ENCODE measurements at places on chromosomes 3 and 15.

GRCh38 chr3:106345353-106346027 is 476.7 kb upstream of the CBLB start:
- peak; percentile 94 for DNase-seq

GRCh38 chr3:195129072-195129643 is 141.8 kb downstream of the XXYLT1 start:
- DNase-seq, result no peak

- no peak for DNase-seq
These were observed 88.7 kb upstream of the CDAN1 start for GRCh38 chr15:42825599-42825998.

DNA sequence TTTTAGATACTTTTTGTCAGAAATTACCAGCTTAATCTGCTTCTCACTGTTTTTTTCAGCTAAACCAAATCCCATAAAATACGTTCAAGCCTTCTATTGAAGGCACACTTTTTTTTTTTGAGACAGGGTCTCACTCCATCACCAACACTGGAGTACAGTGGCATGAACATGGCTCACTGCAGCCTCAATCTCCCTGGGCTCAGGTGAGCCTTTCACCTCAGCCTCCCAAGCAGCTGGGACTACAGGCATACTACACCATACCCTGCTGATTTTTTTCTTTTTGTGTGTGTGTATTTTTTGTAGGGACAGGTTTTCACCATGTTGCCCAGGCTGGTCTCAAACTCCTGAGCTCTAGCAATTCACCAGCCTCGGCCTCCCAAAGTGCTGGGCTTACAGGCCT is 3.7 kb downstream of the RAF1 start:
- no peak for DNase-seq

GRCh38 chr15:84016371-84016770 is 219.2 kb upstream of the GOLGA6L4 start:
- no peak for DNase-seq

DNA sequence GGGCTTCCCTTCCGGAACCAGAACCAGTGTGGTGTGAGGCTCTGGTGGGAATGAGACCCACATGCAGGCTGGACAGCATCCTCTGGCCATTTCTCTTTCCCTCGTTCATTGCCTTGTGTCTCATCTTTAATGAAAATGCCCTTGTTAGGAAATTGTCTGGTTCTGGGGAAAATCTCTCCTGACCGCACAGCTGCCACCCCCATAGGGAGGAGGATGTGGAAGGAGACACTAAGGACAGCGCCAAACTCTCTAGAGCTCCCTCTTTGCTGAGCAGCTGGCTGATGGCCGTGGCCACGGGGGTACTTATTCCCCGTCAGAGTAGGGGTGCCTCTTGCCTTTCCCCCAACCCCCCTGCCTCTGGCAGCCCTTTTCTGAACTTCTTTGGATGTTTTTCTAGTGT is 297.6 kb upstream of the C2CD4B start:
- DNase-seq, result peak; percentile 80

GRCh38 chr3:150015901-150016300 is 45.2 kb upstream of the PFN2 start:
- DNase-seq, result peak; percentile 24

DNA sequence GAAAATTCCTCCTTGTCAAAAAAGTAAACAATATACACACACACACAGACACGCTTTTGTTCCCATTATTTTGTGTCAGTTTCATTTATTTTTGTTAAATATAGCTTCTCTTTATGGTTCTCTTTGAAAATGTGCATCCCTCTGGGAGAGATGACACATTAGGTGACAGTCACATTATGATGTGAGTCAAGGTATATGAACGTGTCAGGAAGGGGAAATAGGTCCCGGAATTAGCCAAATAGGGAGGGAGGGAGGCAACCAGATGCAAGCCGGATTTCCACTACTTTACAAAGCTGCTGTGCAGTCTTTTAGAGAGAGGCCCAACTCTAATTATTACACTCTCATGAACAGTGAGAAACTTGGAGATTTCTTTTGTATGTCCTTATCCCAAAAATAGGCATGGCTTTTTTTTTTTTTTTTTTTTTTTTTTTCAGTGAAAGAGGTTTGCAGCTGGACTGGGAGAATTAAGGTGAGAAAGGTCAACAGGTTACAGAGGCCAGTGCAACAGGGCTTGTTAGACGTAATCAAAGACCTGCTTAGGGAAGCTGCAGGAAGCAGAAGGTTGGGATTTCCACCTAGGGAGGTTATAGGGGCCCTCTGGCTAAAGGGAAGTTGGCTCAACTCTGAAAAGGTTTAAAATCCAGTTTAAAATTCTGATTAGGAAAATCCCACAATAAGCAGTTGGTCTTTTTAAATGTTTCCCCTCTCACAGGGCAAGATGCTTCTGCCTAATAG is 240.5 kb upstream of the UBE2E1 start:
- DNase-seq, result peak; percentile 4

DNA sequence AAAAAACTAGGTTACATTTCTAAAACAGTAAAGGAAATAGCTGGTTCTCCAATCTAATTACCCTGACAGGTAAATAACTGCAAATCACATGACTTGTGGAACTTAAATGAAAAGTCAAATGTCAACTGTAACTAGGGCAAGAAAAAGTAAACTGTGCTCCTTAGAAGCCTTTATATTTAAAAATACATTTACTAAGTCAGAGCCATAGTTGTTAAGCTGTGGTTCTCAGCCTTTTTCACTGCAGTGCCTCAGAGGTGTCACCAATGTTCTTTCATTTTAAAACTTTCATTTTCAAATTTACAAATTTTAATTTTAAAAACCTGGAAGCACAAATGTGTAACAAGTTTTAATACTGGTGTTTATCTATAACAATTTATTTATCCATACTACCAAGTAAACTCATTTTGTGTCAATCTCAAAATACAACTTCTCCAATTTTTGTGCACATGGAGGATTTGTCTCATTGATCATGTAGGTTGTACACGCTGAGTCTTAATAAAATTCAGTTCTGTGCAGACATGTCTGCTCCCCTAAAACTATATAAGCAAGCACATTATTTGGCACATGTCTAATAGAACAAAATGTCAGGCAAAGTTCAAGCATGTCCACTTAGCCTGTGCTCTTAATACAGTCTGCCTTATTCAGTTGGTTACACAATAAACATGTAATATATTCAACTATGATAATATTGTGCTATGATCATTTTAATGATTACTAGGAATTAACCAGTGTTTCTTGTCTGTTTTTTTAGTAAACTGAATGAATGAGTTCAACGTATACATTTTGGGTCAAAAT is 70.4 kb downstream of the DLG1 start:
- no peak for DNase-seq

DNA sequence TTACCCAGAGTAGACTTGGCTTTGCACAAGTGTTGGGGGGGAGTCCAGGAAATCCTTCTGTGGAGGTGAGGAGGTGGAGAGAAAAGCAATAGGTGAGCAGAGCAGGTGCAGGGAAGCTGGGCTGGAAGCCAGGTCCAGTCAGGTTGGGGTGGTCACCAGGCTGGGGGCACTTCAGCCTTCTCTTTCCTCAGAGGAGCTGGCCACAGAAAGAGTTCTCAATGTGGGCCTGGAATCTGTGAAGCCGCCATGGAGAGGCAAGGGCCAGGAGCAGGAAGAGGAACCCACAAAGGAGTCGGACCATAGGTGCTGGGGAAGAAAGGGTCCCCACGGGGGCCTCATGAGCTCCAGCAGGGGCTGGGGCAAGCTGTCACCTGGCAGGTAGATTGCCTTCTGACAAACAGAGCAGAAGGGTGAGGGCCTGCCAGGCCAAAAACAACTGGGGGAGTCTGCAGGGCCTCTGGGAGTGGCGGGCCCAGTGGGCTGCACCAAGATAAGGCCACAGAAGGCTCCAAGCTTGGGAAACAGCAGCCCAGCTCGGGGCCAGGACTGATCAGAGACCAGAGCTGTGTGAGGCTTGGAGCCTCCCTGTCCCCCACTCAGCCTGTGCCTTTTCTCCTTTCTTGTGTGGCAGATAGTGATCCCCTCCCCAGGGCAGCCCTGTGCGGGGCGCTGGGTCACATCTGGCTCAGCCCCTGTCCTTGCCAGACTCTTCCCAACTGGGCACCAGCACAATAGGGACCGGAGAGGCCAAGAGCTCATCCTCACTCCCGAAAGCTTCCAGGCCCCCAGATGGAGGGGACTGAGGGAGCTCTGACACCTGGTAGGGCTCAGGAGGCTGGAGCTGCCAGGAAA is 53.0 kb upstream of the FGD5 start:
- DNase-seq, result no peak

- no peak for DNase-seq
These were observed 2.3 kb downstream of the PLXNB1 start for GRCh38 chr3:48427630-48427962.

DNA sequence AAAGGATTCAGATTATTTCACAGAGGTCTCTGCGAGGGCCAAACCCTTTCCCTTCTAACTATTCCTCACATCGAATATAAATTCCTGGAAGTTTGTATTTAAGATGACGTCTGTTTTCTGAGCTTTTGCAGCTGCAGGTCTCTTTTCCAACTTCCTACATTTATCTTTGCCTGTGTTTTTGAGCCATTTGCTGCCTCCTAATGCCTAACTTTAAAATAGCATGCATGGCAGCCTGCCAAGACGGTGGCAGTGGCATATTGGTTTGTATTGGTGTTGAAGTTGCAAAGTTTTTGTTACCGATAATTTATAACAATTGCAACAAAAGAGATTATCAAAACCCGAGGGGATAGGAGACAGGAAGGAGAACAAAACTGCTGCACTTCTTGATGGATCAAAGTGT is 187.1 kb upstream of the DNAJC19 start:
- peak; percentile 75 for DNase-seq

DNA sequence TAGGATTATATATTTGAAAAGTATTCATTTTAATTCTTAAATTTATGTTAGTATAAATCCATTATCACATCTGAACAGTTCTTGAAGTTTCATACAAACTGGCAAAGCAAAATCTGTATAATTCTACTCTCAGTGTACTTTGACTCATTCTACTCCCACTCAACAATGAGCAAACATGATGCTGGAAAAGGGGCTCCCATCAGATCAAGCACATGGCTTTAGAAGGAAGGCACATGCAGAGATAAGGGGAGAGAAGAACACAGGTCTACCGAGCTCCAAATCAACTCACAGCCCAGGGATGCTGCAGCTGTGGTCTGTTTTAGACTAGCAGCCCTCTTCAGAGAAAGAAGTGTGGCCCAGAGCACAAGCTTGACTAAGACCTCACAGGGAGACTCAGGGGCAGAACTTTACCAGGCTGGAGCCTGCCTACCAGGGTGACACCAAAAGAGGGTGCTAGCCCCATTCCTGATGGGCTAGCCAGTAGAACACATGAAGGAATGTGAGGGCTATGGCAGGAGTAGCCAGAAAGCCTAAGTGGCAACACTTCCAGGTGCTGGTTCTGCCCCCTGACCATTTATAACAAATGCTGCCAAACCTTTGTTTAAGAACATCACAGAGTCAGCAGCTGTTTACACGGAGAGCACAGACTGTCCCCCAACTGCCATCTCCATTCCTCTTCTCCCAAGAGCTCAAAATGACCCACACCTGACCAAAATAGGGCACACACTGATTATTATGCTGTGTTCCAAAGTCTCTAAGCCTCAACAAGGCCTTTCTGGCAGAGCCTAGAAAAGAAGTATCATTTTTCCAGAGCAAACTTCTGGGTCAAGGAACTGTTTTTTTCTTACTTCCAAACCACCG is 19.5 kb downstream of the SEC22C start:
- peak; percentile 35 for DNase-seq

DNA sequence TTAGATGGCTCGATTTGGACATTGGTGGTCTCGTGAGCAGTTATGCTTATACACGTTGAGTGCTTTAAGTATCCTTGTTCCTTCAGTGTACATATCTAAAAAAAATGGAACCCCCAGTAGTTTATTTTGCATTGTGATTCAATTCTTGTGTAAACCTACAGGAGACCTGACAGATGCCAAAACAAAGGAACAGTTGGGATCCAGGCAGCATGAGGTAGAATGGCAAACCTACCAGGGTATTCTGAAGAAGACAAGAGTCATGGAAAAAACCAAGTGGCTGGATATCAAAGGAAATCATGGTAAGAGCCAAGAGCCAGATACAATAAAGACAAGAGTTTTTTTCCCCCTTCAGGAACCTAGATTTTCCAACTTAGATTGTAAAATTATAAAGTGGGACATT is 2.0 kb downstream of the TMEM62 start:
- no peak for DNase-seq

GRCh38 chr3:52827441-52827840 is 3.0 kb downstream of the ITIH4 start:
- DNase-seq, result peak; percentile 49

DNA sequence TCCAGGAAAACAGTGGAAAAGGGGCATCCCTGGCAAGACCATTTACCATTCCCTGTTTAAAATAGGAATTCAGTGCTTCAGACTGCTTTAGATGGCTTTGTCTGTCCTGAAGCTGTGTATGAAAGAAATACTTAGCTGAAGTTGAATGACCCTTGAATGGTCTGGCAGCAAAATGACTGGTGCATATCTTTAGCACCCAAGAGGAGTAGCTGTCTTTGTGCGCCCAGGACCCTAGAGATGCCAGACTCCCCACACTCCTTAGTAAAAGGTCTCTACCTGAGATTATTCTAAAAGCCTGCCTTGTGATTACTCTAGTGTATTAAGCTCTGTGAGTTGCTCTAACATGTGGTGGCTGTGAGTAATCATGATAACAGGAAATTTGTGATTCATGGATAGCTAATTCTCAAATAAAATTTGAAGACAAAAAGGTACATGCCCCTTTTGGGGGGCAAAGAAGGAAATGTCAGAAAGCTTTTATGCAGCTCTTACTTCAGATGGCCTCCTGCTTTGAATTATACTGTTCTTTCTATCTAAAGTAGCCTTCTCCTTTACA is 3.2 kb downstream of the MAPKBP1 start:
- DNase-seq, result peak; percentile 76

GRCh38 chr3:14121859-14122258 is 2.8 kb downstream of the CHCHD4 start:
- DNase-seq, result no peak

- DNase-seq, result no peak
These were observed 85.3 kb downstream of the PIK3R4 start for GRCh38 chr3:130661140-130661891.

DNA sequence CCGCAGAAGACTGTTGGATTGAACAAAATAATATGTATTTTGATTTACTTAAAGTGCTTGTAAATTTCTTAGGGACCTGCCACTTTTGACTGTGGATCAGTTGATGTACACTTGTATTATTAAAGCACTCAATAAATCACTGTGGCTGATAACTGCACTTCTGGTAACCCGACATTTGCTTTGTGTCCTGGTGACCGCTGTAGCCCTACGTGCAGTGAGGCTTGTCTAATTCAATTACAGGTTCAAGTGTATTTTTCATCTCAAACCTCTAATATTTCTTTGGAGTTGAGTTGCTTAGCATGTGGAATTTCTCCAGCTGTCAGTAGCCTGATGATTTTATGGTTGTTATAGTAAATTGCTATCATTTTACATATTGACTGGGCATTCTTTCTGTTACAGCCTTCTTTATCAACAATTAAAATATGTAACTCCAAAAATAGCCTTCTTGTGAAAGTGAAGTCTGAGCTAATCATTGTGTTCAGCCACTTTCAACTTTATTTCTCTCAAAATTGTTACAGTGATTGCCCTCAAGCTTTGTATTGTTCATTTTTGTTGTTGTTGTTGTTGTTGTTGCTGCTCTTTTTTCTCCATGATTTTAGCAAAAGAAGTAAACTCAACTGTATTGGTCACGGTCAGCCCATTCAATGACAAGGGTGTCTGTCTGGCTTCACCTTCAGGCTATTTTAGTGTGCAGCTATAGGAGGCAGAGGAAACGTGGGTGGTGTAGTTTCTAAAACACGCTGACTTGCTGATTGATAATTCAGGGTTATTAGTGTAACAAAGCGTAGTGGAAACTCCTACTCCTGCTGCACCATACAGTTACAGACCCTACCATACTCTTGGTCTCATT is 215.1 kb upstream of the UBE2E1 start:
- DNase-seq, result no peak

GRCh38 chr15:34154725-34155204 is 52.9 kb downstream of the PGBD4 start:
- peak; percentile 35 for DNase-seq

- peak; percentile 83 for DNase-seq
These were observed at the start of gene ZNF660 for GRCh38 chr3:44584646-44585501. Gene ZNF660, plus strand, starts transcription at chr3:44584964. Its CDS starts 9,230 bp downstream, at chr3:44594194.

Measured in GM23248 (cell line).